Neuronal stem cell (in vitro differentiated cells): ENCODE measurements at places on chromosomes 2 and 18.

- no peak for DNase-seq
Observed at GRCh38 chr2:76825140-76825970, 696.8 kb downstream of the LRRTM4 start.

DNA sequence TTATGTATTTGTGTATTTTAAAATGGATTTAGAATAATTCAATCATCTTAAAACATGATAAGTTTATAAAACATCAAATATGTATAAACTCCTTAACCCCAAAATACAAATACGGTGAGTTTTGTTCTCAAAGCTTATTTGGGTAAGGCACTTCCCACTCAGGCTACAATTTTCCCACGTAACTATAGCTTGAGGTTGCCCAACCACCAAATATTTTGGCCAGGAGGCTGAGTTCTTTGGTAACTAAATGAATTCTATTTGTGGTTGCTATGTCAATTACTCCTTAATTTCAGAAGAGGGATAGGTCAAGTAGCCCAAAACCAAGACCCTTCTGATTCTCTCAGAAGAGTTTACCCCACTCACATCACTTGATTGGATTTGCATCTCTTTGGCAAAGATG is 70.4 kb downstream of the MYL12B start:
- DNase-seq, result no peak

- DNase-seq, result no peak
Observed at GRCh38 chr18:49645196-49645595, 83.3 kb downstream of the LIPG start.

GRCh38 chr2:51231071-51231470 is 199.1 kb upstream of the NRXN1 start:
- DNase-seq, result no peak

- no peak for DNase-seq
Observed at GRCh38 chr18:79982736-79983135, 5.6 kb downstream of the TXNL4A start.

DNA sequence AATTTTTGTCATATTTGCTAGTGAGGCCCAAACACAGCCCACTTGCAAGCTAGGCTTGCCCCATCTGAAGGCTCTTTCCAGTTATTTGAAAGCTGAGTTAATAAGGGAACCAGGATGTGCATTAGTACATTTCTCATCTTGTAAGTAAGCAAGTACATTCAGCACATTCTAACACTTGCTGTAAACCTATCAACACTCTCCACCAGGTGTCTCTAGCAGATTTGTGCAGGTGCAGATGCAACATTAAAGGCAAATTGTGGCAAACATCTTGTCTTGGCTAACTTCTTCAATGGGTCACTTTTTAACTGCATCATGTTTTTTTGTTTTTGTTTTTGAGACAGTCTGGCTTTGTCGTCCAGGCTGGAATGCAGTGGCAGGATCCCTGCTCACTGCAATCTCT is 25.3 kb upstream of the MFSD6 start:
- DNase-seq, result no peak

- DNase-seq, result no peak
Observed at GRCh38 chr2:88959480-88960204, 268.2 kb downstream of the RPIA start.

DNA sequence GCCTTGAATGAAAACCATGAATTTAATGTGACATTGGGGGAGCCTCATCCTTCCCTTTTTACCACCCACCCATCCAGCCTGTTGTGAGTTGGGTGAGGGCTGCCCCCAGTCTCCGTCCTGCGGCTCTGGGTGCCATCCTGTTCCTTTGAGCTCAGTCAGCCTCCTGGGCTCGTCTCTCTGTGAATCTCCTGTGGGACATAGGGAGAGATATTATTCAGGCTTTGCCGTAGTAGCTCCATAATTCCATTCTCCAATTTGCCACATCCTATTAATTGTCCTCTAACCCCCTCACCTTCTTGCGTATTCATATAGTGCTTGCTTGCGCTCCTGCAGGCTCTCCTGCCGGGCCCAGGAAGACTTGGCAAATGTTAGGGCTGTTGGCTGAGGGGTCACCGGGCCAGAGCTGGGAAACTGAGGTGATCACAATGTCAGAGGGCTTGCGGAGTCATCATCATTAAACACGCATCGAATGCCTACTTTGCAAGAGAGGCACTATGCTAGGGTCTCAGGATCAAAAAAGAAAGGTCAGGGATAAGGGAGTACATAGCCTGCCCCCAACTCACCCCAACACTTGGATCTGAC is 709 bp upstream of the DQX1 start:
- no peak for DNase-seq

GRCh38 chr2:60445684-60446179 is 107.7 kb downstream of the BCL11A start:
- no peak for DNase-seq

- DNase-seq, result no peak
Observed at GRCh38 chr18:78240627-78241252, 738.9 kb upstream of the SALL3 start.

GRCh38 chr18:32930695-32931301 is 158.0 kb upstream of the KLHL14 start:
- peak; percentile 9 for DNase-seq

DNA sequence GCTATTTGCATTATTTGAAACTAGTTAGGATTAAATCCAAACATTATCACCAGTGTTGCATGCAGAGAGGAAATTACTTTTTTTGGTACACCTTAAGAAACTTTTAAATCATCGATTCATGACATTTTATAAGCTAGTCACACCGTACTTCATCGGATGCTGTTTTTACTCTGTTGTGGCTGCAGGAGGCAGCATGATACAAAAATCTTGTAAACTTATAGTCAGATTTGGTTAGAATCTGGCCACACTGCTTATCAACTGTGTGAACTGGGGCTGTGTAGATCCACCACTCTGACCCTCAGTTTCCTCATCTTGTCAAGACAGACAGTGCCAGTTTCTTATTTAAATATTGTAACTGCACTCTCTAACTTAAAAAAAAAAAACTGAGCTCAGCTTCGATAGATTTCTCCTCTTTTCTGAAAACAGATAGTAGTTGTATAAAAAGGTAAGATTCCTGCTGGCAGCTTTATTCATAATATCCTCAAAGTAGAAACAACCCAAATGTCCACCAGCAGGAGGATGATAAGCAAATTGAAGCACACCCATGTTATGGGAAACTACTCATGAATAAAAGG is 77.8 kb downstream of the RAPGEF4 start:
- no peak for DNase-seq

DNA sequence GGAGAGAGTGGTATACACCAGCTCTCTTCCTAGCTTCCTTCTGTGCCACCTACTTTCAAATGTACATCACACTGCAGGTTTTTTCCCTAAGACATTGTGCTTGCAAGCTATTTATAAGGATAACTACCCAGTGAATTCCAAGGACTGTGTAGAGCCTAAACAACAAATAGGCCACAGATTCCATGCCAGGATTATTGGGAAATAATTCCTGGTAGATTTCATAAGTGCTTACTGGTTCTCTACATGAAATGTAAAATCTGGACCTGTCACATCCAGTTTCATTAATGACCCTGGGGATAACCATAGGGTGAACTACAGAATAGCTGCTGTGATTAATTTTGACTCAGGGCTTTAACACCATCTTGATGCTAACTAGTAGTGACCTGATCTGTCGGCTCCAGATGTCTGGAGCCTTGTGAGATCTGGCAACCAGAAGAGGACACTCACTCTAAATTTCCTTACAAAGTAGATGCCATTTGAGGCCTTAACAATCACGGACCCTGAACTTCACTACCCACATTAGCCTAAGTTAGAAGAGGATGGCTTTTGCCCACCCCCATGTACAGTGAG is 34.3 kb upstream of the LGALSL start:
- DNase-seq, result no peak

GRCh38 chr2:11553661-11554398 is 20.0 kb downstream of the GREB1 start:
- no peak for DNase-seq

DNA sequence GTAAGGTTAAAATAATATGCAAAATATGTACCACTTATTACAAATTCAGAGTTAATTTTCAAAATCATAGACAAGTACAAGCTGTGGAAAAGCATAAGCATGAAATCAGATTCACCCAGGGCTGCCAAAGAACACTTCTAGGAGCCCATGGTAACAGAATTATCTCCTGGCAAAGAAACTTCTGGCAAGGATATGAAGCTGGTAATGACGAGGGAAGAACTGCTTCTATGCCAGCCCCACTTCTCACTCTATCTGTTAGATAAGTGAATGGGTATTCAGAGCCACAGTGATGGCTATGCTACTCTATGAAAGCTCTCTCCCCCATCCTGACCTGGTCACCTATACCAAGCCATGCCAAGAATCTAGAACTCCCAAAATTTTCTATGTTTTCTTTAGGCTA is 36.9 kb upstream of the PDE1A start:
- no peak for DNase-seq

DNA sequence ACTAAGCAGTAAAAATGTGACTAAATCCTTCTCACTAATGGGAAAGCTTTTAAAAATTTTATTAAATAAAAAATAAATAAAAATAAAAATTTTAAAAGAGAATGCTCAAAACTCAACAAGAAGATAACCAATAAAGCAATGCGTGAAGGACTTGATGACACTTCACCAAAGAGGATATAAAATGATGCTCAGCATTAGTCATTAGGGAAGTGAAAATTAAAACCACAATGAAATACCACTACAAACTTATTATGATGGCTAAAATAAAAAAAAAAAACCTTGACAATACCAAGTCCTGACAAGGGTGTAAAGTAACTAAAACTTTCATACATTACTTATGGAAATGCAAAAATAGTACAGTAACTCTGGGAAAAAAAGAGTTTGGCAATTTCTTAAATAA is 3.3 kb upstream of the WDR75 start:
- no peak for DNase-seq

DNA sequence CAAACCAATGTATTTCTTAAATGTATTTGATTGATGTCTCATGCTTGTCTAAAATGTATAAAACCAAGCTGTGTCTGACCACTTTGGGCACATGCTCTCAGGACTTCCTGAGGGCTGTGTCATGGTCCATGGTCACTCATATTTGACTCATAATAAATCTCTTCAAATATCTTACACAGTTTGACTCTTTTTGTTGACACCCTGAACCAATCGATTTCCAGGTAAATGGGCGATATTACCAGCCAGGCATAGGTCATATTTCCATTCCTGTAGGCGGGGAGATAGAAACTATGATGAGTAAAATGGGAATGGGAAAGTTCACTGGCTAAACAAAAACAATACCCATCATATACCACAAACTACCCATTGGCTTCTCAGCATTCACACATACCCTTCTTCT is 9.3 kb upstream of the TRAPPC8 start:
- no peak for DNase-seq

DNA sequence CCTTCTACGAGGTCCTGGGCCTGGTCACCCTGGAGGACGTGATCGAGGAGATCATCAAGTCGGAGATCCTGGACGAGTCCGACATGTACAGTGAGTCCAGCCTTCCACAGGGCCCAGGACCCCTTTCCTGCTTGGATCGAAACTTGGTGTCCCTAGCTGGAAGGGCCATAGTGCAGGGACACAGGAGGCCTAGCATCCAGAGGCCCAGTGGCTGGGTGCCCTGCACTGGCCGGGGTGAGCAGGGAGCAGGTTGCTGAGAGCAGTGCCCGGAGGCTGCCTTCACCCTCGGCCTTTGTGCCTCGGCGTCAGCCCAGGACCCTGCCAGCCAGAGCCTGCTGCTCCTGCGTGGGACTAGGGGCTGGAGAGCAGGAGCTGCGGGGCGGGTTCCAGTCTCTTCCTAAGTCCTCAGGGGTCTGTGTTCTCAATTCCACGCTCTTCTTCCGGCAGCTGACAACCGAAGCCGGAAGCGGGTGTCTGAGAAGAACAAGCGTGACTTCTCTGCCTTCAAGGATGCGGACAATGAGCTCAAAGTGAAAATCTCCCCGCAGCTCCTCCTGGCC is 18.9 kb upstream of the CNNM3 start:
- DNase-seq, result no peak

GRCh38 chr18:26563024-26563423 is 14.7 kb upstream of the KCTD1 start:
- DNase-seq, result no peak

DNA sequence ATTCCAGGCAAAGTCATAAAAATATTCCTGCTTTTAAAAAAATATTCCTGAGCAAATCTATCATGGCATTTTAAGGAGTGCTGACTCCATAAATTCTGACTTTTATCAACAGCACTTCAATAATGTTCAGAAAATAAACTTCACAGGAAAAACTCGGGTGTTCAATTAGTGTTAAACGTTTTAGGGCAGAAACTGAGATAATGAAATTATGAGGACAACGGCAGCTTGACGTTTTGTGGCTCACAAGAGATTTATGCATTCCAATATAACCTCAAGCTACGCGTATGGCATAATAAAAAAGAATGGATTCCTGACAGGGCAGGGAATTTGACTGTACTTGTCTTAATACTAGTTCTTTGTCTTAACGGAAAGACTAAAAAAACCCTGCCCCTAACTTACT is 133.2 kb downstream of the ICOS start:
- no peak for DNase-seq

DNA sequence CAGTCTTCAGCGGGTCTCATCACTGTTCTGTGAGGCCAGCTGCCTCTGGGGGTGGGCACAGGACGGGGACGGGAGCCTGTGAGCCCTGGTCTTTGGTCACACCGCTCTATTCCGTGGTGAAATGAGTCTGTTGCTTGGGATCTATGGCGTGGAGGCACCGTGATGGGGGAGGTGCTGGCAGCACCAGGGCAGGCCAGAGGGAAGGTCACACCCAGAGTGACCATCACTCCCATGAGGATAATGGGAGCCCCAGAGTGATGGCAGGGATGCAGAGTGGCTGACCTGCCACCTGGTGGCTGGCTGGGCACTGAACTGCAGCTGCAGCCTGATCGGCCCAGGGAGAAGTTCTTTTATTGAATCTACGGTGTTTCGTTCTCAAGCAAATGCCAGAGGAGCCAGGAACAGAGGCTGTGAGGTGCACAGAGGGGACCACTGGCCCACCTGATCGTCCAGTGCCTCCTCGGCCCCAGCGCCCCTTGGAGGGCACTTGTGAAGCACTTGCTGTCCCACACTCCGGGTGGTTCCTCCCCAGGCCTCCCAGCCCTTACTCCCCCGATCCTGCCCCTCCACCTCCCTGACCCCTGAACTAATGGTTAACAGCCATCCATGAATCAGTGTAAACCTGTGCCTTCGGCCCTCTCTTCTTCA is 17.9 kb downstream of the KCNIP3 start:
- DNase-seq, result peak; percentile 29

- DNase-seq, result no peak
Observed at GRCh38 chr2:58039170-58039611, 7.4 kb upstream of the VRK2 start.

- no peak for DNase-seq
Observed at GRCh38 chr2:70089220-70089982, 2.1 kb downstream of the PCBP1 start.

DNA sequence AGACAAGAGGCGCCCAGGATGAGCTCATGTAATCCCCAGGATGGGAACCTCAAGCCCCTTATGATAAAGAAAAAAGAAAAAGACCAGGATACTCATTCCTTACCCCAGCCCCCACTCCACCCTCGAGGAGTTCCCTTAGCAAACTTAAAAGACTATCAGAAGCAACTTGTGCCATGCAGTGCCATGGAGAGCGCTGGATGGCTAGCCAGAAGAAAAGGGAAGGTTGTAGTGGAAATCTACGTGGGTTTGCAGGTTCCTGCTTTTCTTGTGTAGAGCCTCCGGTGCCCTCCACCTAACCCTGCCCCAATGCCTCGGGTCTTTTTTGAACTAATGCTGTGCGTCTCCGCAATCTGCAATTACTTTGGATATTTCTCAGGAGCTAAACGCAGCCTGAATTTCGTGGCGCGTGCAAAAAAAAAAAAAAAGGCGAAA is 16.2 kb upstream of the BCL11A start:
- no peak for DNase-seq

GRCh38 chr2:149218497-149218896 is 111.9 kb upstream of the LYPD6 start:
- no peak for DNase-seq
